IMR-90 (cell line): ENCODE measurements at places on chromosomes 11 and 22. TPM values are rescaled to one million over a fixed set of nuclear protein-coding genes. Genes with fewer than 3 reads are reported as not detected.

The MUC6 gene
- not detected in 2 replicates for polyA plus RNA-seq

DNA sequence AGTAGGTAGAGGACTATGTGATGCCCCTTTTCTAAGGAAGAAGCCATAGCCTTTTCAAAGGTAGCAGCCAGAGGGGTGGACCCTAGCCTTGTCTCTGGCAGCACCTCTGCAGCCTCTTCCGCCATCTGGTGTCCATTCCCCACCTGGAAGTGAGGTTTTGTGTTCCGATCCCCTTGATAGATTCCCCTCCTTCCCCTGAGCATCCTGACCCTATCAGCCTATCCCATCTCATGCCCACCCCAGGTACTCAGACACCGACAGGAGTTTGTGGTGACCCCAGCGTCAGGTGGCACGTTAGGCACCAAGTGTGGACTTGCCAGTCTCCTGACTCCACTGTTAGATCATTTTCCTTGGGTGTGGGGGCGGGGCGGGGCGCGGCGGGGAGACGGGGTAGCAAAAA lies 398 bp upstream of the FAM89B start:
- peak; percentile 44 for DNase-seq

GRCh38 chr11:131065435-131066413 lies 149.4 kb upstream of the SNX19 start:
- DNase-seq = no peak

- no peak for DNase-seq
These were observed 206.8 kb upstream of the CADM1 start for GRCh38 chr11:115710980-115711379.

- DNase-seq = no peak
These were observed 40.6 kb upstream of the ARL14EP start for GRCh38 chr11:30282289-30282631.

- no peak for DNase-seq
These were observed 36.4 kb upstream of the TREH start for GRCh38 chr11:118715837-118716260.

The SMC1B gene
- not detected in 2 replicates for polyA plus RNA-seq

- DNase-seq = no peak
These were observed 205.8 kb downstream of the ARHGAP42 start for GRCh38 chr11:100892886-100893285.

DNA sequence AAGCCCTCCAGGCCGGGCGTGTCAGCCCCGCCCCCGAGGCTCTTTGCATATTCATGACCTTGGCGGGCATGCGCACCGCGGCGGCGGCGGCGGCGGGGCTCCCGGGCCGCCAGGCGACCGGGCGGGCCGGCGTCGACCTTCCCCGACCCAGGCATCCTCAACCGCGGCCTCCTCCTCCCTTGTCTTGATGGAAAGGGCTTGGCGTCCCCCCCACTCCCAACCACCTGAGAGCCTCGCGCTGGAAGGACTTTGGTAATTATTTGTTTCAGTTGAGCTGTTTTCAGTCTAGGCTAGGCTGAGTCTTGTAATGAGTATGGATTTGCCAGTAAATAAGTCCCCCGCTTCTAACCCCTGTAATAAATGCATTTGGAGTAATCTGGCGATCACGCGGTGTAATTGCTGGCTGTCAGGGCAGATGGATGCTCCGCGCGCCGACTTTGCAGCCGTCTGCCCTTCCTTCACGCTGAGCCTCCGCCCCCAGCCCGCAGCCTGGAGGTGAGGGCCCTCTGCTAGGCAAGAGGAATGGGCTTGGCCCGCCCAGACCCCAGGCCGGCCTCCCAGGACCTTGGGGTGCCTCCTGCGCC lies 25.2 kb downstream of the FLRT1 start:
- no peak for DNase-seq

The FOXRED2 gene
- polyA plus RNA-seq = 4.0 and 4.1 TPM in 2 replicates
